ENCODE measurements at places on chromosomes 12 and 14.

DNA sequence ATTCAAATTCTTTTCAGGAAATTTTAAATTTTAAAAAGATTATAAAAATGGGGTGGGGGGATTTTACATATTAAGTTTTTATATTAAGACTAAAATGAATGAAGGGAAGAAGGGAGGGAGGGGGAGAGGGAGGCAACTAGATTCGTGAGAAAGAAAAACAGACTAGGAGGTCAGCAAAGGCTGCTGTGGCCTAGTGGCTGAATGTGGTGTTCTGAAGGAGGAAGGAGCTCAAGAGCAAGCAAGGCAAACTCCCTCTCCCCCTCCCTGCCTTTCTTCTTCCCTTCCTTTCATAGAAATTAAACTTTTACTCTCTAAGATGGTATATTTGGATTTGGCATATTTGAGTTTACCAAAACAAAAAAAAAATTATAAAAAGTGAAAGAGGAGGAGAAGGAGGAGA is 18.1 kb downstream of the DYRK2 start:
- no peak for DNase-seq

DNA sequence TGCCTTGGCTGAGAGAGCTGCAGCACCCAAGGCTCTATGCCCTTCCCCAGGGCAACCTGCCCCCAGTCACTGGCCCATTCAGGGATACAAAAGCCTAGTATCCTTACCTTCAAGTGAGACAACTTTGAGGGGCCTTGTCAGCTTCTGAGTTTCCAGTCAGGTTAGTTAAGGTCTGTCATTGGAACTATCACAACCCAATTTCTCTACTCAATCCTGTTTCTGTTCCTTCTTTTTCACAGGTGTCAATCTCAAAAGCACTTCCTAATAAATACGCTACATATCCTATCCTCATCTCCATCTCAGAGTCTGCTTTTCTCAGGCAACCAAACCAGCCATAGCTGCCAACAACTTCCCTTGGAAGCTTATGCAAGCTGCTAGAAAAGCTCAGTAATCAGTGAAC is 4.9 kb upstream of the PTGDR start:
- no peak for DNase-seq

GRCh38 chr12:63802012-63802608 is 22.4 kb downstream of the RXYLT1 start:
- DNase-seq, result no peak

DNA sequence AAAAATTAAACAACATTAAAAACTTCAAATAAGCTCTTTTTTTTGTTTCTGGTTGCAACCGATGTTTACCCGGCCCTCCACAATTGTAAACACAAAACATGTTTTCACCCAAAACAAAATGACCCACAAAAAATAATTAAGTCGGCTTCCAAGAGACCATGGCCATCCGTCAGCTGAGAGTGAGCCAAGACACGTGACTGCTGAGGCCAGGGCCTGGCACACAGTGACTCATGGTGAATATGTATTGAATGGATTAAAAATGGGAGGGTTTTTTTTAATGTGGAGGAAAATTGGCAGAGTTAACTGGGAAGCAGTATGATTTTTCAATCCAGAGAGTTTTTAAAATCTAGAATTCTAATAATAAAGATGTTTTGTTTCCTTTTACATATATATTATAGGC is 13.8 kb upstream of the CPNE8 start:
- no peak for DNase-seq

DNA sequence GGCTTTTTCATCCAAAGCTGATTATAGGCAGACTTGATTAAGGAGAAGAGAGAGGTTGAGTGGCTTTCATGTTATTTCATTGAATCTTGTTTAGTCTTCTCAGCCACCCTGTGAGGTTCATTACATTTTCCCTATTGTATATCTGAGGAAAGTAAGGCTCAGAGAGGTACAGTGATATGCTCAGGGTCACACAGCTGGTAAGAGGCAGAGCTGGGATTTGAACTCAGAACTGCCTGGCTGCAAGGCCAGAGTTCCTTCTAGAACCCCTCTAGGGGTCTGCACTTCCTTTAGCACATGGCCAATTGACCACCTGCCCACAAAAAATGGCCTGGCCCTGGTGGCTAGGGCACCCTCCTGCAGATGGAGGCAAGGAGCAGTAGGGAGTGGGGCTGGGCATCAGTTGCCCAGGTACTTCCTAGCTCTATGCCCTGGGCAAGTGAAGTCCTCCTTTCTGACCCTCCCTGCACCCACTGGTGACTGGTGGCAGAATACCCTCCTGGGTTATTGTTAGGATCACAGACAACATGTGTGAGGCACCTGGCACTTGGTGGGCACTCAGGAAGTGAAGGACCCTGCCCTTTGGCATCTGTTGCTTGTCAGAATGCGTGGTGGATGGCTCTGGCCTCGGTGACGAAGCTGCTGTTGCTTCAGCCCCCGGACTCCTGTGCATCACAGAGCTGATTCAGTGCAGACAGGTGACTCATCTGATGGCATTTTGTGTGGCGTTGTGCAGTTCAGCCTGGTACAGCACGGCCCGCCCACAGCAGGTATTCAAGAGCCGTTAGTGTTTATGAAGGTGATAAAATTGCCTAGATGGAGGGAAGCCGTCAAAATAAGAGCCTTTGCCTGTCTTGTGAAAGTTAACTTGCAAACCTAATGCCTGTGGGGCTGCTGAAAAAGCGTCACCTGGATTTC is 115.8 kb downstream of the SLC25A47 start:
- no peak for DNase-seq

- DNase-seq, result no peak
Observed at GRCh38 chr12:11431486-11431885, 36.1 kb upstream of the PRB2 start.

- no peak for DNase-seq
Observed at GRCh38 chr12:45969084-45969483, 21.3 kb downstream of the SCAF11 start.

GRCh38 chr14:24456980-24457379 is 14.4 kb upstream of the SDR39U1 start:
- no peak for DNase-seq

- DNase-seq, result no peak
Observed at GRCh38 chr12:108668063-108668462, 34.4 kb upstream of the SELPLG start.

- DNase-seq, result no peak
Observed at GRCh38 chr14:20723488-20723887, 22.2 kb upstream of the EDDM3A start.

DNA sequence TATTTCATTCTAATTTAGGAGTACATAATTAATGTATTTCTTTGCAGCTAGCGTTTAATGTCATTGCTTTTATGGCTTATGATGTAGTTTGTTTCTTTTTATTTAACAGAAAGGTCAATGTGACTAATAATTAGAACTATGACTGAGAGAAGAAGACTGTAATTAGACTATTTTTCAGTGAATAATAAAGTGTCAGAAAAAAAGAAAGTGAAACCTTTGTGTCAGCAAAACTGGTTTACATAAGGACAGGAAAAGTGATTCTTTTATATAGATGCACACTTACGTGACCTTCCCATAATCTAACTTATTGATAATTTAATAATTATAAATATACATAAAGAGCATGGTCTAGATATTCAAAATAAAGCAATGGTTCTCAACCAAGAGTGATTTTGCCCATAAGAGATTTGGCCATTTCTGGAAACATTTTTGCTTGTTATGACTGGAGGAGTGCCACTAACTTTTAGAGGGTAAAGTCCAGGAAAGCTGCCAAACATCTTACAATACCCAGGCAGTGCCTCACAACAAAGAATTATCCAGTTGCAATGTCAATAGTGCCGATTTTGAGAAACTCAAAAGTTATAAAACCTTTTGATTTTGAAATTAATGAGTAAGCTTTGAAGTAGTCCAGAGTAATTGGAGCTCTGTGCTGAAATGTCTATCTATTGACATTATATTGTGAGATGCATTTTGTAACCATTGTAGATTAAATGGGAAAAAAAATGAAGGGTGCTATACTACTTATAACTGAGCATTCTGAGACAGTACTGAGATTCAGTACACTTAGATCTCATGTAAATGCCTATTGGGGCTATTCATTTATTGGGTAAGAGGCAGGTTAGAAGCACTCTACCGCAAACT is 227.1 kb downstream of the C12orf50 start:
- no peak for DNase-seq

GRCh38 chr14:99420711-99421110 is 59.9 kb downstream of the SETD3 start:
- no peak for DNase-seq

DNA sequence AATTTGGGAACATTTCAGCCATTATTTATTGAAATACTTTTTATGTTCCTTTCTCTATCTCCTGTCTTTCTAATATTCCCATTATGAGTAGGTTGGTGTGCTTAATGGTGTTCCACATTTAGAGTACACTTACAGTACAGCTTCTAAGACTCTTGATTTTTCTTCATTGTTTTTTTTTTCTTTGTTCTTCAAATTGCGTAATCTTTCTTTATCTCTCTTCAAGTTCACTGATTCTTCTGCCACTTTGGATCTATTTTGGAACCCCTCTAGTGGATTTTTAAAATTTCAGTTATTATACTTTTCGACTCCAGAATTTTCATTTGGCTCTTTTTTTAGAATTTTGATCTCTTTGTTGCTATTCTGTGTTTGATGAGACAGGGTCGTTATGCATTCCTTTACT is 157.7 kb downstream of the ADGRD1 start:
- no peak for DNase-seq

DNA sequence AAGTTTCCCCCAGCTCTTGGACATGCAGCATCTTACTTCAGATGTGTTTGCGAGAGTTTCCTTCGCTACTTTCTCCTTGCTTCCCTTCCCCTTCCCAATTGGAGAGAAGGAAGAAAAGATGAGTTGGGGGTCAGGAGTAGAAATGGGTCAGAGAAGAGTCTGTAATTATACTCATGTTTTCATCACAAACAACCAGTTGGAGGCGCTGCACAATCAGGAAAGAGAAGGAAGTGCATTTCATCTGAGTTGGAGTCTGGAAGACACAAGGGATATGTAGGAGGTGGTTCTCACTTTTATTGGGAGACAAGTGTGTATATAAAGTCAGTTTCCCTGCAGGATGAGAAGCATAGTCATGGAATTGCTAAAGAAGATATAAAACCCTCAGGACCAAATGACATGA is 31.3 kb upstream of the VSX2 start:
- no peak for DNase-seq

DNA sequence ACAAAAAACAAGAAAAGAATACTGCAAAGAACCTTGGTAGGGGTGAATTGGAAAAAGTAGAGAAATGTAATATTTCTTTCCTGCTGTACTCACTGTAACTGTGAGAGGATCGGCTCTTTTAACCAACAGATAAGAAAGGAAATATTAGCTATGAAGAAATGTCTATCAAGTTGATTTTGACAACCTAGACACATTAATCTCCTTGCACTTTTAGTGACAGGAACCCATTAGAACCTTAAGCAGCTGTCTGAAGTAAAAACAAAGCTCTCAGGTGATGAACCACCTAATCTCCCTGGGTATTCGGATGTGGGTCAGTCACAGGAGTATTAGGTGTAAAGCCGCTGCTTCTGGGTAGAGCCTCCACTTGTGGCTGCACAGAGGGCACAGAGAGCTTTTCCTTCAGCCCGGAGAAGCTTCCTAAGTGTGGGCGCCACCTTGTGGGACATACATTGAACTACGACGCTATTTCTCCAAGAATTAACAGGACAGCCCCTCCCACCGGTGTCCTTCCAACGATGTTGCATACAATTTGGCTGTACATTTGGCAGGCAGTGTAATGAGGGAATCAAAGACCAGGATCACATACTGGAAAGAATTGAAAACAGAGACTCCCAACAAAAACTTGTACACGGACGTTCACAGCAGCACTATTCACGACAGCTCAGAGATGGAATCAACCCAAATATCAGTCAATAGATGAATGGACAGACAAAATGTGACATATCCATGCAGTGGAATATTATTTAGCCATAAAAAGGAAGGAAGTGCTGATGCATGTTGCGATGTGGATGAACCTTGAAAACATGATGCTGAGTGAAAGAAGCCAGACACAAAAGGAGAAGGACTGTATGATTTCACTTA is 28.9 kb upstream of the MAPKAPK5 start:
- no peak for DNase-seq

GRCh38 chr14:30180219-30180618 is 252.6 kb upstream of the PRKD1 start:
- no peak for DNase-seq

- DNase-seq, result no peak
Observed at GRCh38 chr12:113465808-113466453, 5.7 kb downstream of the LHX5 start.

- no peak for DNase-seq
Observed at GRCh38 chr14:60839657-60840056, 105.1 kb downstream of the MNAT1 start.

Measured in cortex of kidney (tissue), 1 donor.